ENCODE measurements at places on chromosomes 7 and 10.

DNA sequence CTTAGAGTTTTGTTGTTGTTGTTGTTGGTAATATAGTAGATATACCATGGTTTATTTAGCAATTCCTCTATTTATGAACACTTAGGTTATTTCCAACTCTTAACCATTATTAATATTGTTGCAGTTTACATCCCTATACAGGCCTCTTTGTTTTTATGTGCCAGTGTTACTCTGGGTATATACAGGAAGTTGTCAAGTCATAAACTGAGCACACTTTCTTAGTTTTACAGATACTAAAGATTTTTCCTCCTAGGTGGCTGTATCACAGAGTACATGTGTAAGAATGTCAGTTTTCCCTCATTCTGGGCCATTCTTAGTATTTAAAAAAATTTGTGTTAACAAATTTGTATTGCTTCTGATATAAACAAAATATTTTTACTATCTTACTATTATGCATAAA lies 128.4 kb downstream of the ARL4A start:
- no peak for DNase-seq

DNA sequence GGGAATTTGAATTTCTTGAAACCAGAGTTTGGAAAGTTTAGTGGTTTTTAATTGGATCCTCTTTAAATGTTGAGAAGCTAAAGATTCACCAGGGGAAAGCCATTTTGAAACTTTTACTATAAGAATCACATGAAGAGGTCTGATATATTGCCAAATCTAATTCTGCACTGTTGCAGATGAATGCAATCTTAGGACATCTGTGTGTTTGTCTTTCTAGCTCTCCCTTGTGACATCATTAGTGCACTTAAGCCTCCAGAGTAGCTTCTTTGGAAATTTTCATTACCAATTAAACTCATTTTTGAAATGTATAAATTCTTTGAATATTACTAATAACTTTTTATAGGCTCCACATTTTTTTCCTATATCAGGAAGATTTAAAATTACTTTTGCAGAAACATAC lies 160.2 kb downstream of the BICC1 start:
- DNase-seq = no peak

GRCh38 chr7:4607311-4607729 lies 74.8 kb upstream of the FOXK1 start:
- no peak for DNase-seq

DNA sequence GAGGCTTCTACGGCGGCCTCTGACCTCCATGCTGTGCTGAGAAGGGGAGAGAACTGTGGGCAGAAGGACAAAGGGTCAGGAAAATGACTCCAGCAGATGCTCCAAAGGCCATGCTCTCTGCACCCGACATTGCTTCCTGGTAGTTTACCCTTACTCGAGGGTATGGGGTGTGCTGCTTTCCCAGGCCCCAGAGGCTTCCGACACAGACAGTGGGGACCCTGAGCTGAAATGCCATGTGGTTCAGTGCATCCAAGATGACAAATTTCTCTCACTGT lies 130.9 kb downstream of the PTPN20 start:
- DNase-seq = no peak

DNA sequence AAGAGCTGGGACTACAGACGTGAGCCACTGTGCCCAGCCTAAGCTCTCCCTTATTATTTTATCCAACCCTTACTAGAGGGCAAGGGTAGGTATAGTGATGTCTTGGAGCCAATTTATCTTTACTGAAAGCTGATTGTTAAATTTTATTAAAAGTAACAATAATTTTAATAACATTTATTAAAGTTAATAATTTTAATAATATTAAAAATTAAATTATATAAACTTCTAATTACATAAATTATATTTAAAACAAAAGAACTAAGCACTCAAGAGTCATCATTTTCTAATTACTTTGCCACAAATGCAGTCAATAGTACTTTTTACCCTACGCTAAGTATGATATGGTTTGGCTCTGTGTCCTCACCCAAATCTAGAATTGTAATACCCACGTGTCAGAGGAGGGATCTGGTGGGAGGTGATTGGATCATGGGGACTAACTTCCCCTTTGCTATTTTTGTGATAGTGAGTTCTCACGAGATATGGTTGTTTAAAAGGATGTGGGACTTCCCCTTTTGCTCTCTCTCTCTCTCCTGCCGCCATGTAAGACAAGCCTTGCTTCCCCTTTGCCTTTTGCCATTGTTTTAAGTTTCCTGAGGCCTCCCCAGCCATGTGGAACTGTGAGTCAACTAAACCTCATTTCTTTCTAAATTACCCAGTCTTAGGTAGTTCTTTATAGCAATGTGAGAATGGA lies 58.4 kb upstream of the ETV1 start:
- no peak for DNase-seq

DNA sequence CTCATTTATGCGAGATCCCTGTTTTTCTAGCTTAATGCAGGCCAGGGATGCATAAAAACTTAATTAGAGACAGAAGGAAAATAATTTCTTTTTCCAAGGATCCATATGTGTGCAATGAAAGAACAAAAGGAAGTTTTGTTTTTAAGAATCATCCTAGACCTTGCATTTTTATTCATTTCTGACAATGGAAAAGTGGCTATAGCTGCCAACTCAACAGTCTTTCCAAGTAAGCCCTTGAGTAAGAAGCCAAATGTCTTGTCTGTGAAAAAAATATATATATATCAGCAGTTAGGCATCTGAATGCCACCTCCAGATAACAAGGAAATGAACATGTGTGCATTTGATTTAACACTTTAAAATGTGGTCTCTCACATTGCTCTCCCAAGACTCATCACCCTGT lies 1397.6 kb downstream of the GATA3 start:
- DNase-seq = no peak

- no peak for DNase-seq
Measured at GRCh38 chr7:50502001-50502684, 52.0 kb upstream of the FIGNL1 start.
